ENCODE measurements at places on chromosomes 7 and 10. TPM values are rescaled to one million over a fixed set of nuclear protein-coding genes. Genes with fewer than 3 reads are reported as not detected.
A peak's percentile ranks its signal among the peaks of the same experiment; 100 is the strongest.

DNA sequence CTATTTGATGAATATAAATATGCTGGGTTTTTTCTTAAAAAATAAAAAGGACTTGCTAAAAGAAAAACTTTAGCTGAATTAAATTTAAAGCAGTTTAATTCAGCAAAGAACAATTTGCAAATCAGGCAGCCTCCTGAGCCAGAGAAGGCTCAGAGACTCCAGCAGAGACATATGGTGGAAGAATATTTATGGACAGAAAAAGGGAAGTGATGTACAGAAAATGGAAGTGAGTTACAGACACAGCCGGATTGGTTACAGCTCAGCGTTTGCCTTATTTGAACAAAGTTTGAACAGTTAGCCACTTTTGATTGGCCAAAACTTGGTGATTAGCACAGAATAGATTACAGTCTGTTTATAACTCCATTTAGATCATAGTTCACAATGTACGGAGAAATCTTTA lies 110.3 kb downstream of the GAD2 start:
- no peak for DNase-seq

GRCh38 chr10:24982319-24983112 lies 30.1 kb upstream of the PRTFDC1 start:
- no peak for DNase-seq

DNA sequence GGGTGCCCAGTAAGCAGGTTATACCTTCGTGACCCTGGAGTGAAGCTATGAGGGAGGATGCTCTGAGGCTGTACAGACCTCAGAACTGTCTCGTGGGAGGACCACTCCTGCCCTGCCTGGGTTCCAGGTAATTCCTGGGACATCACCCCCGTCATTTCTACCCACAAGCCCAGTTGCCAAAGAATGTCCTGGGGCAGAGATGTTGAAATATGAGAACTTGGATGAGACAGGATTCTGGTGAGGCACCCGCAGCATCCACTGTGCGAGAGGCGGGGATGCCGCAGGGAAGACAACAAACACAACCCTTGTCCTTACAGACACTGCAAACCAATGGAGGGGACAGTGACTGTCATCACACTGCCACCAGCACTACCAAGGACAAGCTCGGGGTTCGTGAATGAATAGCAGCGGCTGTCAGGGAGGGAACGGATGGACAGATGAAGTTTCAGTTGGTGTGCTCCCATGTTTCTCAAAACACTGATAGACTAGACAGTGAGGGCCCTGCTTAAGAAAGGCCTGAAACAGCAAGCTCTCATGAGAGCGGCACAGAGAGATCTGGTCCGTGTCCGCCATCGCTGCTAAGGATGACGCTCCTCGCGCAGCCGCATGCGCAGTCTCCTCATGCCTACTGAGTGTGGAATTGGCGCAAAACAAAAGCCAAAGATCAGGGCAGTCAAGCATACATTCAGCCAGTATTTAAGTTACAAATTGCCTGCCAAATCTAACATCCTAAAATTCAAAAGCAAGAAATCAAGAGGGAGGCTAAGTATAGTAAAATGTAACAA lies 82.0 kb upstream of the RHEB start:
- no peak for DNase-seq

DNA sequence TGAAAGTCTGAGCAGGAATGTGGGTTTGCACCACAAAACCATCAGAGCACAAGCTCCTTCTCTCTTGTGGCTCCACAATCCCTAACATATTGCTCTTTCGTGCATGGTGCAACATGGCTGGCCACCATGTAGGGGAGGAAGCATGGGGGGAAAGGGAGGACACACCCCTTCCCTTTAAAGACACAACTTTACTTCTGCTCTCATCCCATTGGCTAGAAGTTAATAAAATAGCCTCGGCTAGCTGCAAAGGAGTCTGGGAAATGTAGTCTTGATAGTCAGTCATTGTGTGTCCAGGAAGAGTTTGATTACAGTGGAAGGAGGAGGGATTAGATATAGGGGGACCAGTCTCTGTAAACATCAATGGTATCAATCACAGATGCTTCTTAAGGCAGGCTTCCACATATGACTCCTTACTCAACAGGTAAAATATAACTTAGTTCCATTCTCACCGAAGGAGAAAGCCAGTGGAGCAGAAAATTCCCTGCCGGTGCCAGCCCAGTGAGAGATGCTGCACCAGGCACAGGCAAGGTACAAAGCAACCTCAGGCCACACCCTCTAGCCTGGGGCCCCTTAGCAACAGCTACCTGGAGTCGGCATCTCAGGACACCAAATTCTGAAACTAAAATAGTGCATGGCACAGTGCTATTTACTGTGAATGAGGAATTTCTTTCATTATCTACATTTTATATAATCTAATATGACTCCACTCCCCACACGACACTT lies 124.7 kb upstream of the CTBP2 start:
- no peak for DNase-seq

DNA sequence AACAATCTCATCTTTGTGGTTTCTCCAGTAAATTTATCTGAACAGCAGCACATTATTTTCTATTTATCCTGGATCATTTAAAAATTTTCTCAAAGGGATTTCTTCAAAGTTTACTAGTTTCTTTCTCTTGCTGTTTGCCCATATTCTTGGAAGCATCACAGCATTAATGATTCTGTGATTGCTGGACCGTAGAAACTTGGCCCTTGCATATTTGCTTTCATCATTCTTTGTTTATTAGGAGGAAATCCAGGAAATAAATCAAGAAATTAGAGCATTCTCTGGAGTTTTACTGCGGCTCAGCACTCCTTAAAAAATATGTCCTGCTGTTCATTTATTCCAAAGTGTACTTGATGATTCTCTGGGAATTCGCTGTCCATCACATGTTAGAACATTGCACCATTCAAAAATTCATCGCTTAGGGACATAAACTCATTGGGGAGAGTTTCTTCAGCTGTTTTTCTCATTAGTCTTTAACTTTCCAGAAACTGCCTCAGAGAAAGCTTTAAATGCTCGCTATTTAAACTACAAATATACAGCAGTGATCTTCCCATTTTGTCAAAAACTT lies 264.0 kb upstream of the CDC14C start:
- no peak for DNase-seq

- DNase-seq, result peak; percentile 52
Observed at GRCh38 chr7:72805526-72806494, 22.2 kb downstream of the TYW1B start.

GRCh38 chr10:92778091-92778490 lies 70.2 kb upstream of the EXOC6 start:
- no peak for DNase-seq

DNA sequence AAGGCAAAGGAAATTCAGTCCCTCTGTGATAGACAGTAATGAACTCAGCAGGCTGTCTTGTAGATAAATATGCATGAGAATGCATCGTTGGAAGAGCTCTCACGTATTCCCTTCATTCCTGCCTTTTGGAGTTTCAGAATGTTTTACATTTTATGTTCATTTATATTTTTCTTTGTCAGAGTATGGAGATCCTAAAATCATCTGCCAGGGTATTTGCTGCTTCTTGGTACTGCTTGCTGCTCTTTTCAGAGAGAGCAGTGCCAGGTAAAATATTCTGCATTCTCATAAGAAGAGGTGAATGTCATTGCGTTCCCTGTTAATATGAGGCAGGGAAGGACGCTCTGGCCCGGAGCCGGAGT lies 290.2 kb downstream of the CCDC3 start:
- DNase-seq, result no peak

- DNase-seq, result no peak
Observed at GRCh38 chr10:31315453-31315852, 3.6 kb upstream of the ZEB1 start.

DNA sequence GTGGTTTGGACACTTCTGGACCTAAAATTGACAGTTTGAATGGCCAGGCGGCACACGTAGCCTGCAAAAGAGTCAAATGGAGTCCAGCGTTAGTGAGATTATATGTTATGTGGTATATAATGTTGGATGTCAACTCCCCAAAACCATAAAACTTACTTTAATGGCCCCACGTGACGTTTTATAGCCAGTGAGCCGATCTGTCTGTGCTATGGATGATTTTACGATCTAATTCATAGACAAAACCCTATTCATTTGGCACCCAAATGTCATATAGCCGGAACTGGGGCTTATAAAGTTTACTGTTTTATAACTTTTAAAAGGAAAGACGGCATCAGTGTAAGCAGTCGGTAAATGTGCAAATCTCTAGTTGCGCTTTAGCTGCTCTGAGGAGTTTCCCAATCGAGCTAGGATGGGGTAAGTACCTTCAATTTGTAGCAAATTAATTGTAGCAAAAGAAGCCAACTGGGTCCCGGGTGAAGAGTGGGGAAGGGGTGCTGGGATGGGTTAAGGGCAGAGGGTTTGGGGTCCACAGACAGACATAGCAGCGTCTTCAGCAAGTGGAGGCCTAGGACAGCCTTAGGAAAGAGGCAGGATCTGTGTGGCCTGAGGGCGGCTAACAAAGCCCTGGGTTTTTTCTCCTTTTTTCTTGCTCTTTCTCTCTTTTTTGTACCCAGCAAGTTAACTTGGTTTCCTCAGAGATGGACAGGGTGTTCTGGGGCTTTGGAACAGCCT lies 3.2 kb downstream of the HOXA5 start:
- no peak for DNase-seq

DNA sequence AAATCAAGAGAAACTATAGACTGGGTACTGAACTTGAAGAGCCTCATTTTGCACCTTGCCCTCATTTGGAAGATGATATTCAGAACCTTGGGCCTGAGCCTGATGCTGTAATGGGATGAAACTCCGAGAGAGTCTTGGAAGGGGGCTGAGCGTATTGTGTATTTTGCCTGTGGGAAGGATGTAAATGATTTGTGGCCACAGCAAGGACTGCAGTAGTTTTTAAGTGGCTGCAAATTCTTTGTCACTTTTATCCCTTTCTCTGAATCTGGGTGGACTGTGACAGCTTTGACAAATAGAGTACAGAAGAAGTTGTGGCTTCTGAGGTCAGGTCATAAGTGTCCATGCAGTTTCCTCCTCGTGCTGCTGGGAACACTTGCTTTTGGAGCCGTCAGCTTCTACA lies 221.2 kb downstream of the ADRA2A start:
- no peak for DNase-seq

DNA sequence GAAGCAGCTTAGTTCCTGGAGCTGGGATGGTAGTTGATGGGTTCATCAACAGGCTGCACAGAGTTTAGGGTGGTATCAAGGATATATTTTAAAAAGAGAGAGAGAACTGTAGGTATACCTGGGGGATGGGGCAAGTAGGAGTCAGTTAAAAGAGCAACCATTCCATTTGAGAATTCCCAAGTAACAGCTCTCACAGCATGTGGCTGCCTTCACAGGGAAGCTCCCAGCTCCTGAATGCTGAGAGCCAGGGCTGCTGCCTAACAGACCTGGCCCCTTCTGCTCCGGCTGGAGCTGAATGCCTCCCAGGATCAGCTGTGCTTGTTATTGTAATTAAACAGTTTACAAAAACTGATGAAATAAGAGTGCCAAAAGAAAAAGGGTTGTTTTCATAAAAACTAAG lies 58.8 kb upstream of the GPR26 start:
- no peak for DNase-seq

DNA sequence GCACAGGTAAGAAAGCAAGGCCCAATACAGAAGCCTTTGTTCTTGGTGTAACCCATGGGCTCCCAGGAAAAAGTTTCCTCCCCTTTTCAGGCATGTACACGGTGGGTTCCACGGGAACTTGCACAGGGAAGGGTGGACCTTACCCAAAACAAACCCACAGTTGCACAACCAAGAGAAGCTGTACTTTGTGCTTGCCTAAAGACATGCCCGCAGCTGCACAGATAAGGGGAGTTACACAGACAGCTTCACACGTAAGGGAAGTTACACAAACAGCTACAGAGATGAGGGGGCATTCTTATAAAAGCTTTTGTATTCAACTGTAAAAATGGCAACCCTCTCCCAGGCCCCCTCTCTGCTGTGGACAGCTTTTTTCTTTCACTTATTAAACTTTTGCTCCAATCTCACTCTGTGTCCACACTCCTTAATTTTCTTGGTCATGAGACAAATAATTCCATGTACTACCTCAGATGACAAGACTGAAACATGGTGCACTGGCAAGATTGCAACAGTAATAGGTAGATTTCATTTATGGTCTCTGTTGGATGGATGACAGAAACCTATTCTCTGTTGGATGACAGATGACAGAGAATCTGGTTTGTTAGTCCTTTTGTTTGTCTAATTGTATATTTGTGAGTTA lies 72.9 kb downstream of the ATE1 start:
- no peak for DNase-seq

DNA sequence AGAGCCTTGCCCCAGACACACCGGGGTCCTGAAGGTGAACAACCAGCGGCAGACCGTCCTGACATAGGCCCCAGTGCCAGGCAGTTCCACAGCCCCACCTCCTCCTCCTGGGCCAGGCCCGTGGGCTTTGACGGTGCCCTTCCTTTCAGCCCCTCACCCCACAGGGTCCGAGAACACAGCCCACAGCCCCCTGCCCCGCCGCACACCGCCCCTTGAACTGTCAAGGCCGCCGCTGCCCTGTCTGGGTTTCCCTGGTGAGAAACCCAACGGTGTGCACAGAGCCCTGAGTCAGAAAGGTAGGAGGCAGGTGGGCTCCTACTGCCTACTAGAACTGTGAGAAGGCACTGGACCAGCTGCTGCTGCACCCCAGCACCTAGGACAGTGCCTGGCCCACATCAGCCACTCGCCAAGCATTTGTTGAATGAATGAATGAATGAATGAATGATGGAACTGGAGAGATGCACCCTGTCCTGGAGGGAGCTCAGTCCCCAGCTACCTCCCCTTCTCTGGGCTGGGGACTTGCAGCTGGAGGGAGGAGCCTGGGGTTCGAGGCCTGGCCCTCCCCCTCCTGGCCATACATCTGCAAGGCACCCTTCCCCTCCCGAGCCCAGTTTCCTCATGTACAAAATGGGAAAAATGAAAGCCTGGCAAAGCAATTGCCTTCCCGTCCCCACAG lies 117.9 kb downstream of the SLIT1 start:
- no peak for DNase-seq

DNA sequence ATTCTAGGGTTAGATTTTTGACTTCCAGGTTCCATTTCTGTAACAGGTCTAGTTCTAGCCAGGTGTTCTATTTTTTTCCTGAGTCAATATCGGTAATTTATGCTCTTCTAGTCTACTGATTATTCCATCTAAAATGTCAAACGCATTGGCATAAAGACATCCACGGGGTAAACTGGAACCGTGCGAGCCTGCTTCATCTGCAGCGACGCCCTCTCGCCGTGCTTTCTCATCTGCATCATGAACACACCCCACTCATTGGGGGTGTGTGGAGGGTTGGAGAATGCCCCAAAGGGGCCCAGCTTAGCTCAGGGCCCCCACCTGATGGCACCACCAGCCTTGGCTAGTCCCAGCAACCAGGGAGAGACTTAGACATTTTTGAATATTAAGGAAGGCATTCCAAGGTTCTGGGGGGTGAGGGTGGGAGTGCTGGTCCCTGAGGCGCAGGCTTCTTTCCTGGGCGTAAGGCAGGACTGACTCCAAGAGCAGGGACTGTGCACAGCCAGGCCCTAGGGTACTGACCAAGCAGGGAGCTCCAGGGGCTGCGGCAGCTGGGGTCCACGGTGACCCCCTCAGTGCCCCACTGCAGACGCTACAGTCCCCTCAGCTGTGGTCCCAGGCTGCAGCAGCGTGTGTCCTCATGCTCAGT lies 12.9 kb upstream of the CRYGN start:
- no peak for DNase-seq

Gene ASZ1
- 0.14 TPM for total RNA-seq

Gene FGL2
- not detected for total RNA-seq

Gene NODAL
- total RNA-seq, result not detected

Data from H4 (cell line).